ENCODE measurements at places on chromosomes 6 and 20.

GRCh38 chr20:44970243-44970757 is 4.0 kb downstream of the STK4 start:
- no peak for DNase-seq

- DNase-seq: no peak
Observed at GRCh38 chr6:128241216-128241615, 279.2 kb downstream of the PTPRK start.

- no peak for DNase-seq
Observed at GRCh38 chr6:157021344-157021992, 244.3 kb downstream of the ARID1B start.

- no peak for DNase-seq
Observed at GRCh38 chr20:19328676-19329075, 116.2 kb downstream of the SLC24A3 start.

DNA sequence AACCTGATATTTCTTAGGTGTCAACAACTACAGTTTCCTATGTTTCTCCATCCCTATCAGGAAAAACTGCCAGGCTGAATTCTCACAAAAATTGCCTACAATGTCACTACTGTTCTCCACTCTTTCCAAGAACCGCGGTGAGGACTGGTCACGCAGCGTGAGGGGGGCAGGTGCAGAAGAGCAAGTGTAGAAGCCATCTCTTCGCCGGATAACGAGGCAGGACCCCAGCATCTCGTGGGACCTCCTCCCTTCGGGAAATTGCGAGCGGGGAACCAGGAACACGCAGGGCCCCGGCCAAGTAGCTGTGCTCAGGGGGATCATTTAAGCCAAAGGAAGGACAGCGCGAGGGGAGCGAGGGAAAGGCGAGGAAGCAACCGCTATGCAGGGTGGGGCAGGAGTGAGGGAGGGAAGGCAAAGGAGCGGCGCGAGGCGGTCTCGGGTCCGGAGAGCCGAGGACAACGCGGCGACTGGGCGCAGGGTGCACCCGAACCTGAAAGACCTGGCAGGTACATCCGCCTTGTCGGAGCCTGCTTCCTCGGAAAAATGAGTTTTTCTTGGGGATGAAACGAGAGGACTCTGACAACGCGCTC is 559 bp downstream of the APMAP start:
- DNase-seq: no peak

DNA sequence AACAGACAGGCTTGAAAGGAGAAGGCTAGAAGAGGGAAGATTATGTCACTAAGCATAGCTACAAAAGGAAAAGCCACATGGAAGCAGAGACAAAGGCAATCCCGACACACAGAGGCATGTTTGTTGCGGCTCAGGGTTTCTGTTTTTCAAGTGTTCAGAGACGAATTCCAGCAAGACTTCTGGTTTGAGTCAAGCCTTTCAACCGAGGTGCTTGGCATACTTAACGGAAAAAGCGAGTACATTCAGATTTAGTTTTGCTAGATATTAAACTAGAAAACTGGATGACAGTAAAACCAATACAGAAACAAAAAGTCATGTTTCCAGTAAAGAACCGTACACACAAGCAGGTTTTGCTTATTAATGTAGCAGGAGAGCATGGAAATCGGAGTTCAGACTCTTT is 27.2 kb downstream of the MCUR1 start:
- DNase-seq: no peak

DNA sequence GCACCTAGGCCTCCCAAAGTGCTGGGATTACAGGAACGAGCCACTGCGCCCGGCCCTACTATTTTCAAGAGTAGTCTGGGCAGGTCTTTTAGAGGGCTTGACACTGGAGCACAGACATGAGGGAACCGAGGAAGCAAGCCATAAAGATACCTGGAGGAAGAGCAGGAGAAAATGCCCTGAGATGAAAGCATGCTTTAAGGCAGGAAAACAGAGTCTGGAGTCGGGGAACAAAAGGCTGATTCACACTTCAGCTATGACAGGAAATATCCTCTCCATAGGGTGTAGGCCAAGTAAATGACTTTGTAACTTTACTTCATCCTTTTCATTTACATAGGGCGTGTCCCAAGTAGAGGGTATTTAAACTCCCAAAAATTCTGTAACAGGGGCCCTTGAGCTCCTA is 4.3 kb upstream of the SERINC3 start:
- no peak for DNase-seq

- DNase-seq: no peak
Observed at GRCh38 chr6:160217073-160217472, 41.5 kb downstream of the SLC22A2 start.

DNA sequence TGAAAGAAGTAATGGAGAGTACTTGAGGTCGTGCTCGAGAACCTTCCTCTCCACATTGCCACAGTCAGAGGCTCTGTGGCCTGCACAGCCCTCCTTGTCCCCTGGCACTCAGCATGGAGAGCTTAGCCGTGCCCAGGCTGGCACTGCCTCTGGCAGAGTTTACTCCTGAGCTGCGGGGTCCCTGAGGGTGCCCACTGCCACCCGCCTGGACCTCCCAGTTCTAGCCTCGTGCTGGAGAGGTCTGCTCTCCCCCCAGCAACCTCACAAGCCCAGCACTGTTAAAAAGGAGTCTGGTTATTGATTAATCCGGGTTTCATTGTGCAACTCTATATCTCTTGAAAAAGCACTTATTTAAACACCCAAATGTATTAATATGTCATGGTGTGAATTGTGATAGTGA is 226.8 kb downstream of the TMEM242 start:
- no peak for DNase-seq

DNA sequence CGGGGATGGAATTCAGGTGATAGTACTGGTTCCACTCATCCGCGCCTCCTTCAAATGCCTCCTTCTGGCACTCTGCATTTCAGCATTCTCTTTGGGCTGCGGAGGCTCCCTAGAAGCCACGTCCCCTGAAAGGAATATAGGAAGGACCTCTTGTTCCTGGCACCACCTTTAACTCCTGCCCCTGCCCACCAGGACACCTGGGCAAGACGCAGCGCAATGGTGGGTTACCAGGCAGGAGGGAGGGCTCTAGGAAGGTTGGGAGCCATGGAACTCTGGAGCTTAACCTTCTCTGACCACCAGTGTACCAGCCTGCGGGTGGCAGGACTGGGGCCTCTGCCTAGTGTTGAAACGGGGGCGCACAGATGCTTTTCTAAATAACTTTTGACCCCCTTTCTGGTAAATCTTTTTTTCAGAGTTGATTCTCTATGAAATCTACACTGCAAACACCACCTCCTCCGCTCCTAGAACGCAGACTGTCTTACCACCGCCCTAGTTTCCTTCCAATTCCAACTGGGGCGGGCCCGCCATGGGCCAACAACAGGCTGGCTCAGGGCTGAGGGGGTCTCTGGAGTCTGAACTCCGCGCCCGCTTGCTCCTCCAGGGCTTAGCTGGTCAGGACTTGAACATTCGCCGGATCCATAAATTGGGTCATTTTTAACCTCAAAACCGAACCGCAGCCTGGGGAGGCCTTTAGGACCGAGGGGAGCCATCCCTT is 871 bp upstream of the SYNDIG1 start:
- no peak for DNase-seq

DNA sequence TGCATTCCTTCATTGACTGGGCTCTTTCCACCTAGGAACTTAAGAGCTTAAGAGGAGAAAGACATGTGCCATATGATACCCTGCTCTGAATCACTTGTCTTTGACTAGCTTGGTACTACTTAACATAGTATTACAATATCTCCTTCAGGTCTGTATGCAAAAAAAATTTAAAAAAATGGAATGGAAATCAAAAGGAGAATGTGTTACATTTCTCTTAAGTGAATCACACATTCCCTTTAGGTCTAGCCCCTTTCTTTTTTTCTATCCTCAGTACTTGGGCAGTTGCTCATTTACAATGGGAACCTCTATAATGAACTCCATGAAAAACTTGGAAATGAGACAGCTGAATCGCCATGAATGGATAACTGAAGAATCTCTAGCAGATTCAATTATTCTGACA is 53.8 kb downstream of the SLC35F1 start:
- no peak for DNase-seq

DNA sequence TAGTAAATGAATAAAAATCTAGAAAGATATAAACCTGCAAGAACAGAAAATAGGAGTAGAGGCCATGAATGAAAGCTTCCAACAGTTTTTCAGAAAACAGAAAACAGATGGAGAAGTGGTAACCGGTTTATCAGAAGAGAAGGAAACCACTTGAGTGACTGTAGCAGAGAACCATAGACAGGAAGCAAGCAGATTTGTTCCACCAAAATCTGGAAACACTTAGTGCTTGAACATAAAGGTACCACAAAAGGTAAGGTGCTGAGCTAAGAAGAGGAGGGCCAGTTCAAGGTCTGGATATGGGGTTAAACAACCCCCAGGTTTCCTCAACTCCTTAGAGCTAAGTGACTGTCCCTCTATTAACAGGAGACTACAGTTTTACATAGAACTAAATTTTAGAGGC is 9.2 kb upstream of the KIAA0319 start:
- DNase-seq: no peak

- no peak for DNase-seq
Observed at GRCh38 chr6:155630085-155630484, 174.4 kb upstream of the NOX3 start.

GRCh38 chr20:5928836-5929715 is 21.3 kb downstream of the TRMT6 start:
- DNase-seq: no peak

- DNase-seq: no peak
Observed at GRCh38 chr20:8127553-8128255, 4.4 kb upstream of the PLCB1 start.

- no peak for DNase-seq
Observed at GRCh38 chr20:49887251-49888211, 27.8 kb downstream of the SPATA2 start.

DNA sequence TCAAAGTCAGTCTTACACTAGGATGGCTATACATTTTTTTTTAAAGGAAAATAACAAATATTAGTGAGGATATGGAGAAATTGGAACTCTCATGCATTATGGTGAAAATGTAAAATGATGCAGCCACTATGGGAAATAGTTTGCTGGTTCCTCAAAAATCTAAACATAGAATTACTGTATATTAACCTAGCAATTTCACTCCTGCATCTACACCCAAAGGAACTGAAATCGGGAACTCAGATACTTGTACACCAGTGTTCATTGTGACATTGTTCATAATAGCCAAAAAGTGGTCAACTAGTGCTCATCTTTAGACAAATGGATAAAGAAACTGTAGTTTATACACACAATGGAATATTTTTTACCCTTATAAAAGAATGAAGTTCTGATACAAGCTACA is 110.7 kb downstream of the UTRN start:
- no peak for DNase-seq

- DNase-seq: no peak
Observed at GRCh38 chr20:58997141-58997770, 9.8 kb downstream of the CTSZ start.

DNA sequence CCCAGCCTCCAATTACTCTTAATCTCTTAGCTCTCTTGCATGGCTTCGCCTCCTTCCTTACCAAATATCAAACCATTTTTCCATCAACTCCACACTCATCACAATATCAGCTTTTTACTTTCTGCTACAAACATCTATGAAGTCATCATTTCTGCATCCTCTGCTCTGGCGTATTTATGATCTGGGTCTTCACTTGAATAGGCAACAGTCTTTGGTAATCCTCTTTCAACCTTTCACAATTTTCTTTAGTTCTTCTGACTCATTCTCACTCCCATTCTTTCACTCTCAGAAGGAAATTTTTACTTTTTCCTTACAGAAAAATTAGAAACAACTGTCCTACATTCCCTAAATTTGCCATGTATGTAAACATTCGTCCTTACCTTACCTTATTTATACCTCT is 522.4 kb downstream of the HDGFL1 start:
- no peak for DNase-seq

GRCh38 chr6:41392246-41392645 is 56.8 kb downstream of the NCR2 start:
- DNase-seq: no peak

DNA sequence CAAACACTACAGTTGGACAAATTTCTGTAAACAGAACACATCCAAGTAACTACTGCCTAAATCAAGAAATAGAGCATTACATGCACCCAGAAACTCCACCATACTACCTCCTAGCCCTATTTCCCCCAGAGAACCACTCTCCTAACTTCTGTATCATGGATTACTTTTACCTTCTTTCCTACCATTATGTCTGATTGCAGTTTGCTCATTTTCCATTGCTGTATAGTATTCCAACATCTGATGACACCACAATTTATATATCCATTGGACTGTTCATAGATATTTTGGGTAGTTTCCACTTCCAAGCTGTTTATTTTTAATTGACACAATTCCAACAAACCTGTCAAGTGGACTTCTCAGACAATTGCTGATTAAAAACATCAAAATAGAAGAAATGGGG is 271.1 kb downstream of the CDC5L start:
- no peak for DNase-seq

DNA sequence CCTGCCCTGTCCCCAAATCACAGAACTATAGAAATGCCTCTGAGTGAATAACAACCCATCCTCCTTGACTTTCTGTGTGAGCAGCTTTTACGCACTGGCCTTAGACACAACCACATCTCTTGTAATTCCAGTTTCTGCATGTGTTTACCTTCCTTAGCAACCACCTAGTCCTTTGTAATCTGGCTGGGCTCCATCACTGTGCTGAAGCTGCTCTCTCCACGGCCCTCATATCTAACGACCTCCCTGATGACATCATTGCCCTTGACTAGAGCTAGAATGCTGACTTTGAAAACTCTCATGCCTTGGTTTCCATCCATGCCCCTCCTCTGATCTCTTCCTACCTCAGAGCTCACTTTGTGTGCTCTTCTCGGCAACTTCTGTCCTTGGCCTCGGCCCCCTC is 30.5 kb upstream of the GLP1R start:
- no peak for DNase-seq

DNA sequence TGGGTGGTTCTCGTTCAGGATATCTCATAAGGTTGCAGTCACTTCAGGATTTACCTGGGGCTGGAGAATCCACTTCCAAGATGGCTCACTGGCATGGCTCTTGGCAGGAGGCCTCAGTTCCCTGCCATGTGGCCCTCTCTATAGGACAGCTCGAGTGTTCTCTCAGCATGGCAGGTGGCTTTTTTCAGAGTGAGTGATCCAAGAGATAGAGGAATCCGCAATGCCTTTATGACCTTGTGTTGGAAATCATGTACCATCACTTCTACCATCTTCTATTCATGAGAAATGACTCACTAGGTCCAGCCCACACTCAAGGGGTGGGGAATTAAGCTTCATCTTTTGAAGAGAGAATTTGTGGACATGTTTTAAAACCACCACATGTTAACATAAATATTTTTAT is 37.8 kb downstream of the PPP1R16B start:
- DNase-seq: no peak

- DNase-seq: no peak
Observed at GRCh38 chr6:92710048-92710447, 709.3 kb downstream of the EPHA7 start.

DNA sequence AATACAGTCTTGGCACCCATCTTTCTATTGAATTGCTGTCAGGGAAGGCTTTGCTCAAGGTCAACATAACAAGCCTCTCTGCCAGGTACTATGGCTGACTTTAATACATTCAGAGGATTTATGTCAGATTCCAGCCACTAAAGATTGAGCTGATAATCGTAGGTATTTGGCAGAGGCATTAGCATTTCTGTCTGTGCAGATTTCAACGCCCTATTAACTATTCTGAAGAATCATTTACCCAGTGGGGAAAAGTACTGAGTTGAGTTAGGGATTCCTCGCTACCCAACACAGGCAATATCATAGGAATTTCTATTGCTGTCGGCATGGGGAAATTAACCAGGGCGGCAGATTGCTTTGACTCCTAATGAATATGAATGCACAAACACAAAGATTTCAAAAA is 233.7 kb upstream of the SPTLC3 start:
- no peak for DNase-seq

GRCh38 chr6:170150590-170150945 is 140.3 kb downstream of the DLL1 start:
- no peak for DNase-seq

GRCh38 chr20:2801286-2801728 is 880 bp upstream of the CPXM1 start:
- DNase-seq: no peak

All from non-pigmented ciliary epithelial cell (primary cell).